ENCODE measurements at places on chromosomes 2 and 18.

DNA sequence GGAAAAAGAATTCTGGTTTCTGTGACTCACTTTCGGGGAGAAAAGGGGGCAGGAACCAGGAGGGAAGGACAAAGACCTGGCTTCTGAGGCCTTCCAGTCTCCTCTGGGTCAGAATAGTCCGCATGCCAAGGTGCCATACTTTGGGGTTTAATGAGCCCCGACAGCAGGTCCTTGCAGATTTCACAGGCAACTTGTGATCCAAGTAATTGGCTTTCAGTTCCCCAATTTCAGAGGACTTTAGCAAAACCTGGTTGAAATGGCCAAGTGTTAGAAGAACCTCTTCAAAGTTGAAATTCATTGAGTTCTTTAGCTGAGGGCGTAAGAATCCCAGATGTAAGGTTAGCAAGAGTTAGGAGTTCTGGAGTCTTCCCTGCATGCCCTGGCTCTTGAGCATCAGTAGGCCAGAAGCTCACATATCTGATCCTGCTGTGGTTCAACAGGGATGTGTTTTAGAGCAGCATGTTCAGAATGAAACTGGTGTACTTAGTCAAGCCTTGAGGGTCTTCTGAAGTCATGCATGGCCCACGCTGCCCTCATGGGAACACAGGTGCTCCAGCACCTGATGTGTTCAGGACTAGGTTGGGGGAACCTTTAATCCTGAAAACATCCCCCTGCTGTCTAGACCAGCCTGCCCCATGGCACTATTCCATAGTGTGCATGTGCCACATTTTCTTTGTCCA is 143.0 kb downstream of the NUP35 start:
- DNase-seq: no peak

- no peak for DNase-seq
These were observed 71.6 kb upstream of the ACAA2 start for GRCh38 chr18:49884959-49885358.

DNA sequence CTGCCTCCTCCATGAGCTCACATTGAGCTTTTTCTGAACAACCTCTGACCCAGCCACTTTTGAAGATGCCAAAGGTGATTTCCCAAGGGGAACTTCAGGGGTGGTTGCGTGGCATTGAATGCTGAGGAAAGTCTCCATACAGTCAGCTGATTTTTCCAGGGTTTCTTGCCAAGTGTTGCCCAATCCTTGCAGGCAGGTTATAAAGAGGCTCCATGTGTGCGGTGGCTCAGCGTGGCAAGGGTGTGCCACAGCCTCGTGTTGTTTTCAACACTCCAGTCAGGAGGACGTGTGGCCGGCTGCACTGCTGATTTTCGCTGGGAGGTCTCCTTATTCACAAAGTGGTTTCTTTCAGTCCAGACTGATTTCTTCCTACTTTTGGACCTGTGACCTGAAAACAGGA is 81.4 kb upstream of the GATA6 start:
- no peak for DNase-seq

DNA sequence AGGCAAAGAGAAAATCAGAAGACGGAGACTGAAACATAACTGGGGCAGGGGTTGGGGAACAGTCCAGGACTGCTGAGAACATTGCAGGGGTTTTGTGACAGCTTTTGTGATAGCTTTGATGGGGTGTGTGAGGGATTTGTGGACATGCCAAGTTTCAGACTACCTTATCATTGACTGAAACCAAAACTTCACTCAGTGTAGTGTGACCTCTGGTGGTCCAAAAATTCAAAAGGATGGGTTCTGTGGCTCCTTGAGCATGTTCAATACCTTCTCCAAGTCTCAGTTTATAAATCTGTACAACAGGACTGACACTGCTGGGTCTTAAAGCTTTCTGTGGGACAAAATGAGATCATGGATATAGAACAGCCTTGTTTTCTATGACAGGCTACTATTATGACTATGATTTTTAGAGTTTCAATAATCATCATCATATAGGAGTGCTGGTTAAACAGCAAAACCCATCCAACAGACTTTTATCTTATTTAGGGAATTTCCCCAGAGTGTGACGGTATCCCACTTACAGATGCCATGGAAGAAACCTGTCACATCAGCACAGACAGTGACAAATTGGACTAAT is 259.2 kb upstream of the SLC14A2 start:
- DNase-seq: no peak

GRCh38 chr2:6556755-6557154 is 309.0 kb downstream of the CMPK2 start:
- no peak for DNase-seq

- no peak for DNase-seq
These were observed 140.7 kb downstream of the COMMD1 start for GRCh38 chr2:62046141-62046540.

DNA sequence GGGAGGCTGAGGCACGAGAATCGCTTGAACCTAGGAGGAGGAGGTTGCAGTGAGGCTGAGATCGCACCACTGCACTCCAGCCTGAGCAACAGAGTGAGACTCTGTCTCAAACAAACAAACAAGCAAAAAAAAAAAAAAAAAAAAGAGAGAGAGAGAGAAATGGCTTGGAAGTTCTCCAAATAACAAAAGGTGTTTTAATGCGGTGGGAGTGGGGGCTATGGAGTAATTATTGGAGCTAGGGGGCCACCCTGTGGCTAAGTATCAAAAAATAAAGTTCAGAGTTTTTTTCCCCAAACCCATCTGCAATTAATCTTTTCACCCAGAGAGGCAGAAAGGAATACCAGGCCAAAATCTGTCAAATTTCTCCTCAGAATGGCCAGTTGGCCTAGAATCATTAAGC is 23.0 kb upstream of the CEP68 start:
- DNase-seq: no peak

DNA sequence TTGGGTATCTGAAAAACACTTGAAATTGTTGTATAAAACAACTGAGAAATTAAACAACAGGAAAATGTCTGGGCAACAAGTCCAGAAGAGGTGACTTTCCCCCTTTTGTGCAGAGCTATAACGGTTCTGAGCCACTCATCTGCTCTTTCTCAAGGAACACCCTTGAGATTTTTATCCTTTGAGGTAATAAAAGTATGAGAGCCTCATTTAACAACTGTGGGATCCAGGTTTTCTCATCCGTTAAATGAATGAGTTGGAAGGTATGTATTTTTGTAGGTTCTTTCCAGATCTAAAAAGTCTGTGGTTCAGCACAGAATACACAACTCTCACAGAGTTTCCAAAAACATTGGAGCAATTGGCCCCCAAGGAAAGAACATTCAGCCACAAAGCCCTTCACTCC is 93.0 kb downstream of the ANKRD44 start:
- DNase-seq: no peak

DNA sequence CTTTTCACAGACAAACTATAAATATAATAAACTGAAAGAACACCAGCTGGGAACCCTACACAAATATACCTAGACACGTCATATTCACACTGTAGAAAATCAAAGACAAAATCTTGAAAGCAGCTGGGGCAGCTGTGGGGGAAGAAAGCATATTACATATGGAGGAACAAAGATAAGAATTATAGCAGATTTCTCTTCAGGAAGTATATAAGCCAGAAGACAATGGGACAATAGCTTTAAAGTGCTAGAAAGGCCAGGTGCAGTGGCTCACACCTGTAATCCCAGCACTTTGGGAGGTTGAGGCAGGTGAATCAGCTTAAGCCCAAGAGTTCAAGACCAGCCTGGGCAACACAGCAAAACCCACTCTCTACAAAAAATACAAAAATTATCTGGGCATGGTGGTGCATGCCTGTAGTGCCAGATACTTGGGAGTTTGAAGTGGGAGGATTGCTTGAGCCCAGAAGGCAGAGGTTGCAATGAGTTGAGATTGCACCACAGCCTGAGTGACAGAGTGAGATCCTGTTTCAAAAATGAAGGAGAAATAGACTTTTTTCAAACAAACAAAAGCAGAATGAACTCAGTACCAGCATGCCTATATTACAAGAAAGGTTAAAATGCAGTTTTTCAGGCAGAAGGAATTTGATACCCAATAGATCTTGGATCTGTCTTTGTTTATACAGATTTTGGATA is 26.8 kb upstream of the ERCC3 start:
- DNase-seq: no peak

- DNase-seq: no peak
These were observed 69.4 kb upstream of the COPS8 start for GRCh38 chr2:237016121-237016915.

GRCh38 chr18:49359732-49360444 is 100.6 kb downstream of the DYM start:
- peak; percentile 14 for DNase-seq

- DNase-seq: no peak
These were observed 7.4 kb downstream of the DYSF start for GRCh38 chr2:71460595-71461303.

GRCh38 chr18:66534110-66534509 is 69.8 kb downstream of the CDH19 start:
- peak; percentile 83 for DNase-seq

DNA sequence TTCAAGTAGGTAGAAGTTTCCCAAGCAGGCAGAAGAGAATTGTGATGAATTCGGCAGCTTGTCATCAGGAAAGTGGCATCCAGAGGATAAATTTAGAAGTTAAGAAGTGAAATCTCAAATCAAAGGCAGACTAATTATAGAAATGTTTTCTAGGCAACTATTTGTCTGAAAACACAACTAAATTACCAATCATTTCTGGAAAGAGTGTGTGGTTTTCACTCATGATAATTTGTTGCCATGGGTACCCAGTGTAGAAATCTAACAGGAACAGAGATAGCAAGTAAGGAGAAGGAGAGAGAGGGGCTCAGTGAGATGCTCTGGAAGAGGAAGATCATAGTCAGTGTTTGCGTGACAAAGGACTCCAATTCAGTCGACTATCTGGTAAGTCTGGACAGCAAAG is 208.1 kb downstream of the NCKAP5 start:
- no peak for DNase-seq

GRCh38 chr2:955829-956731 is 5.4 kb downstream of the SNTG2 start:
- no peak for DNase-seq

DNA sequence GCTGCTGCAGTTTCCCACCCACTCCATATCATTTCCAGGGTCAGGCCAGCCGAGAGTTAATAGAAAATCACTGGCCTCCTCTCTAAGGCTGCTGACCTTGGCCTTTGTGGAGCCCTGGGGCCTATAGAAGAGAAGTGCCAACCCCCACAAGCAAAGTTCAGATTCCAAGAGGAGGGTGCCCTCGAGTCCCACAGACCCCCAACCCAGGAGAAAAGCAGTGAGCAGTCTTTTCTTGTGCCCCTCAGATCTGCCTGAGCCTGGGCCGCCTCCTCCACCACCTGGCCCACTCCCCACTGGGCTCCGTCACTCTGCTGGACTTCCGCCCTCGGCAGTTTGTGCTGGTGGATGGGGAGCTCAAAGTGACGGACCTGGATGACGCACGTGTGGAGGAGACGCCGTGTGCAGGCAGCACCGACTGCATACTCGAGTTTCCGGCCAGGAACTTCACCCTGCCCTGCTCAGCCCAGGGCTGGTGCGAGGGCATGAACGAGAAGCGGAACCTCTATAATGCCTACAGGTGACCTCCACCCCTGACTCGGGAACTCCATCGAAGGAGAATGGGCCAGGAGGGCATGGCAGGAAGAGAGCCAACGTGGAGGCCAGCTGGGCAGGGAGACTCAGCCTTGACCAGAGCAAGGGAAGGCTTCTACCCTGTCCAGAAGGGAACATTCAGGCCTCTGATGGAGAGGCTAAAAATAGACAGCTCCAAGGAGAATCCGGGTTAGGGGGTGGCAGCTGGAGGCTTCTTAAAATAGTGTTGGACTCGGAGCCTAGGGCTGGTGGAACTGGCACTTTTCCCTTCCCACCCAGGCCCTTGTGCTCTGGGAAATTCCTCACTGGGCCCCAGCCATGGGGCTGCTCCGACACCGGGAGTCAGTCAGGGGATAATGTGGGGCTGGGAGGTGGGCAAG is 6.2 kb downstream of the PKDCC start:
- DNase-seq: no peak

Measured in NCI-H2081 treated with DMSO at 0.1 percent for 48 hours (cell line).